Activated T-helper 1 cell treated with anti-CD3 and anti-CD28 coated beads, Interleukin-2, amount 50 U/mL, for 16 hours (primary cell): ENCODE measurements at places on chromosomes 1 and 21.

- DNase-seq = no peak
These were observed 20.7 kb downstream of the PDIK1L start for GRCh38 chr1:26132128-26132833.

- DNase-seq = no peak
These were observed 138.0 kb upstream of the TNR start for GRCh38 chr1:175881246-175881976.

DNA sequence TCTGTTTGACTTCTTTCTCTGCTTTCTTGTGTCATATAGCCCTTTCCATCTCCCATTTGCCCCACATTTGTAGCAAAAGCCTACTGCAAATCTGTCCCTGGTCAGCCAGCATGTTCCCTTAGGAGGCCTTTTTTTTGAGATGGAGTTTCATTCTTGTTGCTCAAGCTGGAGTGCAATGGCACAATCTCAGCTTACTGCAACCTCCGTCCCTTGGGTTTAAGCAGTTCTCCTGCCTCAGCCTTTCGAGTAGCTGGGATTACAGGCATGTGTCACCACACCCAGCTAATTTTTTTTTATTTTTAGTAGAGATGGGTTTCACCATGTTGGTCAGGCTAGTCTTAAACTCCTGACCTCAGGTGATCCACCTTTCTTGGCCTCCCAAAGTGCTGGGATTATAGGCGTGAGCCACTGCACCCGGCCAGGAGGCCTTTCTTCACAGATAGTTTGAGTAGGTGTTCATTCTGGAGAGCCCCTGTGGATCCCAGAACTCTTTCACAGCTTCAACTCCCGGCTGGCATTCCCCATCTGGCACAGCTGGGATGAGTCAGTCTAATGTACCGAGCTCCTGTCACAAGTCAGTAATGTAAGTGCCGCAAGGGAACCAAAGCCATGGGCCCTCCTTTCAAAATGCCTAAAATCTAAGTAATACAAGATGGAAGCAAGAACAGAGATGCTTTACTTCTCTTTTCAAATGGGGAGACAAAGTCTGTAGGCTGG, 9.4 kb upstream of the NHLH1 start:
- no peak for DNase-seq

- DNase-seq = no peak
These were observed 19.9 kb downstream of the LEPR start for GRCh38 chr1:65440322-65440900.

GRCh38 chr1:242187816-242188215, 188.9 kb upstream of the MAP1LC3C start:
- DNase-seq = no peak

- no peak for DNase-seq
These were observed 15.4 kb downstream of the TTLL10 start for GRCh38 chr1:1189111-1189510.
